Vagina (tissue), 2 donors: ENCODE measurements at places on chromosomes 12 and 14.

DNA sequence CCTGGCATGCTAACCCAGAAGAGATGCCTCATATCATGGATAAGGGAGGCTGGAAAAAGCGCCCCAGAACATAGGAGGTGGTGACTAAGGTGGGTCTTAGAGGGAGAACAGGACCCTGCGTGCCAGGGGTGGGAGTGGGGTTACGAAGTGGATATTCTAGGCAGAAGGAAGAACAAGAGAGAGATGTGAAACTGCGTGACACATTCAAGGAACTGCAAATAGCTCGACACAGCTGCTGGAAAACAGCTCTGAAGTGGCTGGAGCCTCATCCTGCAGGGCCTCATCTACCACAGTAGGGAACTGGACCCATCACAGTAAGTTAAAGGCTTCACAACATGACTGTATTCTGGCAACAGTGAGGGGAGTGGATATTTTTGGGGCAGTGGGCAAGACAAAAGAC, 61.1 kb downstream of the RNF34 start:
- DNase-seq: no peak

GRCh38 chr12:92300777-92301176, 155.1 kb upstream of the BTG1 start:
- DNase-seq: no peak

DNA sequence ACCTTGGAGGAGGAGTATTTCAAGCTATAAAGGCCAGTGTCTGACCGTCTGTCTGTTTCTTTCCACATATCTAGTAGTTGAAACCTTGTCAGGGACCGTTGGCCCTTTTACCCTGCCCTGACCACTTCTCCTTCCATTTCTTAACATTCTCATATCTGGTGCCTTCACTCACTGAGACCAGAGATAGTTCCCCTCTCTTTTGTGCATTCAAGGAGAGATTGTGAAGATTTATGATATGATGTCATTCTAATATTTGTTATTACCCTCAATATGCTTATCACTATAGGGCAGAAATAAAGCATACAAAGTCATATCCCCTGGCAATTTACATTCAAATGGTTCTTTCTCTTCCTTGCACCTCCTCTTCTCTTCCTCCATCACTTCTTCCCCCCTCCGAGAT, 83.3 kb downstream of the PLXNC1 start:
- no peak for DNase-seq

GRCh38 chr14:21874946-21875345, 201.3 kb upstream of the OR4E1 start:
- DNase-seq: no peak

GRCh38 chr12:93106910-93107309, 177.8 kb upstream of the EEA1 start:
- no peak for DNase-seq

DNA sequence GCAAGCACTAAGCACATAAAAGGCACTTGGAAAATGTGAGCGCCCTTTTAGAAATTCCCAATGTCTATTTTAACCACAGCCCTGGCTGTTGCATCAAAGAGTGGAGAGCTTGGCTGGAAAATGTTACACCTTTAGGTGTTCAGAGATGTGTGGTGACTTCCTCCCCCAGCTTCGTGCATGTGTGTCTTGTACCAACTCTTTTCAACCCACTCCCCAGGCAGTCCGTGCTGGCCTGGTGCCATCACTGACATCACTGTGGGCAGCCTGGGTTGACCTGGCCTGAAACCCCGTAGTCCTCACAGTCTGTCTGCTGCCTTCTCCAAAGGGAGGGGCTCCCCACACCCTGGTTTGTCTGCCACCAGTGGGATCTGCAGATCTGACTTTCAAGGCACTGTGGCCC, 101.8 kb downstream of the SCARB1 start:
- DNase-seq: no peak
